ENCODE measurements at places on chromosomes 7 and 10.

- no peak for DNase-seq
Observed at GRCh38 chr7:83864551-83864950, 215.6 kb upstream of the SEMA3E start.

GRCh38 chr7:19117091-19117869 is at the start of gene TWIST1:
Gene TWIST1, minus strand, starts transcription at chr7:19117636. Its CDS starts 315 bp downstream, at chr7:19117321.
- no peak for DNase-seq

- DNase-seq: no peak
Observed at GRCh38 chr7:79810916-79811315, 323.7 kb upstream of the GNAI1 start.

DNA sequence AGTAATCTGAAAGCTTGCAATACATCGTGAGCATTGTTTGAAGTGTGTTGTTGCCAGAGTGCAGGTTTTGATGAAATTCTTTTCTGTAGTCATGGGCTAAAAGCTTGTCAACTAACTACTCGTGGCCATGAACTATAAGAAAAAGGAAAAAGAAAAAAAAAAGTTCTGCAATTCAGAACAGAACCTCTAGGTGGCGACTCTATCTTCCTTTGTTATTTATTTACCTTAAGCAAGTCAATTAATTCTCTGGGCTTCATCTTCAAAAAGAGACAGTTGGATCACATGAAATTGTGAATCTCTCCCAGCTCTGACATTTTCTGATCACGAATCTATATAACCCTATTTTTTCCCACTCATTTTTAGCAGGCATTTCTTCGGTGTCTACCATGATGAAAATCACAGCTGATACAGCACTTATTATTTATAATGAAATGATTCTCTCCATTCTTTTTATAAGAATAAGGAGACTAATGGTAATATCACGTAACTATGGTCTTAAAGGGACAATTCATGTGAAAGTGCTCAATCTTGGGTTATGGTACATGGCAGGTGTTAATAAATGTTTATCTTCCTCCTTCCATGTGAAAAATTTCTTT is 18.8 kb downstream of the TMEM196 start:
- no peak for DNase-seq

DNA sequence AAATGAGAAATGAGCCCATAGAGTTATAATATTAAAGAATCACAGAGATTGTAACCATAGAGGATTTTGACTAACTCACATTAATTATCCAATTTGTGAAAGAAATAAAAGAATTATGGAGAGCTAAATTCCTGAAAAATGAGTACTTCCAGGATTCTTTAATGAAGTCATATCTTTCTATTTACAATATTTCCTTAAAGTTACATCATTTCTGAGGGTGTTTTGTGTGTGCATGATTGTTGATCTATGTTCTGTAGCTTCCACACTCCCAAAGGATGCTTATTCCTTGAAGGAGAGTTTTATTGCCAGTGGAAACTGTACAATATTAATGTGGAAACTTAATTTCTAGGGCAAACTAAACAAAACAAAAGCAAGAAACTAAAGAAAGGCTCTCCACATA is 299.6 kb downstream of the MDFIC start:
- DNase-seq: no peak

DNA sequence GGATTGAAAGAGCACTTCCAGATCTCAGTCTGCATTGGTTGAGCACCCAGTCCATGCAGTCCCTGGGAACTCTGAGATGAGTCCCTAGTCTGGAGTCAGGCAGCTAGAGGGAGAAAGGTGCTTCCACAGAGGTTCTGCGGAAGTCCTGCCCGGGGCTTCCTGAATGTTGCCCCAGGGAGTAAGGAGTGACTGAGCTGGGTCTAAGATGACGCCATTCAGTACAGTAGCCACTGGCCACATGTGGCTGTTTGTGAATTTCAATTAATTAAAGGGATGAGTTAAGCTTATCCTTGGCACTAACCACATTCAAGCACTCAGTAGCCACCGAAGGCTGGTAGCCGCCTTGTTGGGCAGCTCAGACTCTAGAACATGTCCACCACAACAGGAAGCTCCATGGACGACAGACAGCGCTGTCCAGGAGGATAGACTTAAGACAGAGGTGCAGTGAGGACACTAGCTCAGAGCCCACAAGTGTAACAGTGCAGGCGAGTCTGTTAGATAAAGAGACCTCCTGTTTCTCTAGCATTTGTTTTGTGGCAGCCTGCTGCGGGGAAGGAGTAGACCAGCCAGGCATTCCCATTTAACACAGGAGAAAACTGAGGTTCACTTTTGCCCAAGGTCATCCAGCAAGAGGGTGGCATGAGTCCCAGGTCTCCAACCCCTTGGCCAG is 101.6 kb upstream of the PPIF start:
- no peak for DNase-seq

DNA sequence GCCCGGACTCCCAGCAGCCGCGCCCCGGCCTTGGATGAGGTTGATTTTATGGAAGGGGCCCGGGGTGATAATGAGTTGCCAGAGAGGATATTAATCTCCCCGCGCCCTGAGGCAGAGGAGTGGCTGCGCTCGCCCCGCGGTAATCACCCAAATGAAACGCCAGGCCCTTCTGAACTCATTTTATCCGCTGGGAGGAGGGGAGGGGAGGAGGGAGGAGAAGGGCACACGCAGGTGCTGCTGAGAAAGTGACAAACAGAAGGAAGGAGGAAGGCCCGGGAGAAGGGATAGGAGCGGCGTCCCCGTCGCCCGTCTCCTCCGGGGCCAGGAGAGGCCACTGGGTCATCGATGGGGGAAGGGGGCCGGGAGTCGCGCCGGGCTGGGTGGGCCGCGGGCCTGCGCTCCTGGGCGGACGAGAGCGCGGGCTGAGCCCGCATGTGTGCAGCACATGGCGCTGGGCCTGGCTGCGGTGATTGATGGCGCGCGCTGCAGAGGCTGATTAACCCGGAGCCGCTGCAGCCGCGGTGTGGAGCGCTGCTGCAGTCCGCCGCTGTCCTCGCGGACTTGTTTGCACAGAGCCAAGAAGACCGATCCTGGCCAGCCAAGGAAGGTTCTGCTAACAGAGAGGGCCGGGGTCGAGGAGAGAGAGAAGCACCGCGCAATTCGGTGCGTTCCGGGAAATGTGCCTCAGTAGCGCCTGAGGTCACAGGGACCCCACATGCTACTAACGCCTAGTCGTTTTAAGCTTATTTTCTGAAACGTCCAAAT is 6.5 kb downstream of the MNX1 start:
- DNase-seq: no peak

DNA sequence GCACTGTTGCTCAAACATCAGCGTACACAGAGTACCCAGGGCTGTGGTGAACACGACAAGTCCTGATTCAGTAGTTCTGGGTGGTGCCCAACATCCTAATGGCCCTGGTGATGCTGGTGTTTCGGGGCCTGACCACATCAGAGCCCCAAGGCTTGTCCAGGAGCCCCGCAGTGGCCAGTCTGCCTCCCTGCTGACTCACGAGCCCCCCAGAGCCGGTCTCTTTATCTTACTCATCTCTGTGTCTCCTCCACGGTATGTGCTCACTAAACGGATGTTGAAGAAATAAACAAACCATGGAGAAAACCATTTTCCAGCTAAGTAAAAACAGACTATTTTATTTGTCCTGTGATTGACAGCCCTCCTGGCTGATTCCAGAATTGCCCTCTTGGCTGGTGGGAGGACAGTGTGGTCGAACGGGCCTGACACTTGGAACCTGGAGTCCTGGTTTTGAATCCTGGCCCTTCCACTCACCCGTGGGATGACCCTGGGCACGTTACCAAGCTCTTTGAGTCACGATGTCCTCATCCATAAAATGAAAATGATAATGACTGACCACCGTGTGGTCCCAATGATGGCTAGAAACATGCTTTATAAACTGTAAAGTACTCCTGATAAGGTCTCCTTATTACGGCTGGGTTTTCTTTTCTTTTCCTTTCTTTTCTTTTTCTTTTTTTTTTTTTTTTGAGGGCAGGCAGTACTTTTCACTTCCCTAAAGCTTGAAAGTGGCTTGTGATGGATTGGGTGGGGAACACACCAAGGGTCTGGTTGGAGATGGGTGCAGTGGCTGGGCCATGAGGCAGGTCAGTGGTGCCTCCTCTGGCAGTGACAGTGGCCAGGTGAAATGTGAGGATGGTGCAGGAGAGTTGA is 5.7 kb downstream of the HIP1 start:
- DNase-seq: no peak

GRCh38 chr10:110792476-110793125 is 79.1 kb upstream of the PDCD4 start:
- no peak for DNase-seq

- peak; percentile 66 for DNase-seq
Observed at GRCh38 chr10:128480601-128481000, 354.4 kb upstream of the MKI67 start.

DNA sequence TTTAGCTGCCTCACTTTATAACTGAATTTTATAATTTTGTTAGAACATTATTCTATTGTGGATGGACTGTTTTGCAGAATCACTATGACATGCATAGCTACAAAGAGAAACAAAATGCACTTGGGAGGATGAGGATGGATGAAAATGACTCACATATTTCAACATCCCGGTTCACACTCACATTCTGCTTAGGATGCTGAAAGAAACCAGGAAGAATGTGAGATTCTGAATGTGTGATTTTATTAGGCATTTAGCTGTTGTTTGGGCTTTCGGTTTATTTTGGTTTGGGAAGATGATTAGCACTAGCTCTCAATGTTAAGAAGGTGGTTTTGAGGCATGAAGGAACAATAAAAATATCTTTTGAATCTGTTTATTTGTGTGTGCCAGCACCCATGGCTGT is 235.5 kb downstream of the SEMA3E start:
- no peak for DNase-seq

DNA sequence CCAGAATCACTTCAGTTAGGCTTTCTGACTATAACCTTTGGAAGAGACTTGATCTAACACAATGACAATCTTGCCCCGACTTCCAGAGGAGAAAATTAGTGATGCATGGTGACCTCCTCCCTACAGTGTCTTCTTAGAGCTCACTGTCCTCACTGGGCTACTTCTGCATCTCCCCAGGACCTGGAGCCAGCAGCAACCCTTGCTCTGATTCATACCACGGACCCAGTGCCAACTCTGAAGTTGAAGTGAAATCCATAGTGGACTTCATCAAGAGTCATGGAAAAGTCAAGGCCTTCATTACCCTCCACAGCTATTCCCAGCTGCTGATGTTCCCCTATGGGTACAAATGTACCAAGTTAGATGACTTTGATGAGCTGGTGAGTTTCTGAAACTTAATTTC is 12.6 kb downstream of the CPA2 start:
- no peak for DNase-seq

GRCh38 chr7:125254566-125254965 is 324.9 kb upstream of the POT1 start:
- no peak for DNase-seq

DNA sequence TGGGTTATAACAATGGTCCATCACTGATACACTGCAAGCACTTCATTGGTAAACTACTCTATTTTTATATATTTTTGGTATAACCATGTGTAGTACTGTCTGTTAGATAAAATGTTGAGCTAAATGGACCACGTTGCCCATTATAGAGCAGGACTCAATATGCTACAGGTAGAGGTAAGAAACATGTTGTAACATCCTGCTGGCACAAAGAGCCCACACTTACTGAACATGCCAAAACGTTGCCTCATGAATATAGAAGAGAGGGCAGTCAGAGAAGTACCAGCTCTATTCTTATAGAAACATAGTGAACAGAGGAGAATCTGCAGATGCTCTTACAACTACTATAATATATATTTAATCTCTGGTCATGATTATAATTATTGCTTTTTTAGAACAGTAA is 18.4 kb upstream of the MET start:
- no peak for DNase-seq

DNA sequence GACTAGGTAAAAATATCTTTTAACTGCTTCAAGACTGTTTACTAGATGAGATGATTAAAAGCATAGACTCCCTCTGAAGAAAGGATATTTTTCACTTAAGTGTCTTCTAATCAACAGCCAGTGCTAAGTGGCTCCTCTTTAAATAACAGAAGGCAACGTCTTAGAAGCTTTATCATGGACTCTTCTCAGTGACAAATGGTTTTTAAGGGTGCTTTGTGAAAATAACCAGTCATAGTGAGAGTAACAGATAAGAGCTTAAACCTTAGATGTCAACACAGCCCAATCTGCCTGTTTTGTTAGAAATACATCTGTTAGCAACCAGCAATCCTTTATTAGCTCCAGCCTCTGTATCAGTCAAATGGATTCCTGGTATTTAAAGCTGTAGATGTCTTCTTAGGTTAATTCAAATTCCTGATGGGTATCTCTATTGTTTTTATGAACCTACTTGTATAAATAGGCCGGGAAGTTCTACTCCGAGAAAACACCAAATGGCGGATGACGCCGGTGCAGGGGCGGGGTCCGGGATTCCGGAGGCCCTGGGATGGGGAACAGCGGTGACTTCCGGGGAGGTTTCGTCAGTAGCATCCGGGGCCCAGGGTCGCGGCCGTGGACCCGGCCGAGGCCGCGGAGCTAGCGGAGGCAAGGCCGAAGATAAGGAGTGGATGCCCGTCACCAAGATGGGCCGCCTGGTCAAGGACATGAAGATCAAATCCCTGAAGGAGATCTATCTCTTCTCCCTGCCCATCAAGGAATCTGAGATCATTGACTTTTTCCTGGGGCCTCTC is 285.4 kb downstream of the GPR37 start:
- DNase-seq: no peak

DNA sequence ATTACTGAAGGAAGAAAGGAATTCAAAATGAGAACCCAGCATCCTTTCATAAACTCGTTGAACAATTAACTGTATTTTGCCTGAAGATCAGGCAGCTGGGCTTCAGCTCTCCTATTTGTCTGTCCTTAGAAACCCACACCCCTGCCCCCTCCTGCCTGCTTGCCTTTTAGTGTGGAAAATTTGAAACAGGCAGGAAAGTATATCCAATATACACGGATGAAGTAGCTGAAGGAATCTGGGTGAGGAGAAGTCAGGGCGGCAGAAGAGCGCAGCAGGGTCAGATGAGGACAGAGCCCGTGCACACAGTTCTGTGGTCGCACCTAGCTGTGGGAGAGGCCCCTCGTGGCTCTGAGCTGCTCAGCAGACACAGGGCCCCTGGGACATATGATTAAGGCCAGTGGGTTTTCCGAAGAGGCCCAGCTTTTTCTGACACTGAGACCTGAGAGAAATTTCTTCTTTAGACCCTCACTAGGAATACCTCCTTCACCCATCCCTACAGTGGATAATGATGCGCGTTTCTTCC is 87.9 kb downstream of the ACTR3B start:
- DNase-seq: no peak

DNA sequence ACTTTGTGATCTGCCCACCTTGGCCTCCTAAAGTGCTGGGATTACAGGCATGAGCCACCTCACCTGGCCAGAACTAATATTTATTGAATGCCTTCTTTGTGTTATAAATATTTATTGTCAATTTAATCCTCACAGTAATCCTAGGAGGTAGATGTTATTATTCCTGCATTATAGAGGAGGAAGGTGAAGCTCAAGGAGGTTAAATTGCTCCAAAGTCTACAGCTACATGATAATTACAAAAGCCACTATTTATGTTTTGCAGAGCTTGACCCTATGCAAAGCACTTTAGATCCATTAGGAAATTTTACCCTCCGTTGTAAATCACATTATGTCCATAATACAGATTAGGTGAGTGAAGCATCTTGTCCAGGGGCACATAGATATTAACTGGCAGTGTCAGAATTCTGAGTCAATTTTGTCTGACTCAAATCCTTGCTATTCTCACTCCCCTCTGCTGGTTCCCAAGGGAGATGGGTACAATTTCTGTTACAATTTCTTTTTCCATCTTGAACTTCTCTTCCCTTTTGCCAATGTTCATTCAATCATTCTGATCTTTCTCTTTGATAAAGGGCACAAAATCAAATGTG is 25.7 kb upstream of the CDK14 start:
- no peak for DNase-seq
